ENCODE measurements at places on chromosomes 7 and 10.

- DNase-seq = no peak
These were observed 674.8 kb downstream of the KCNMA1 start for GRCh38 chr10:76962851-76963250.

DNA sequence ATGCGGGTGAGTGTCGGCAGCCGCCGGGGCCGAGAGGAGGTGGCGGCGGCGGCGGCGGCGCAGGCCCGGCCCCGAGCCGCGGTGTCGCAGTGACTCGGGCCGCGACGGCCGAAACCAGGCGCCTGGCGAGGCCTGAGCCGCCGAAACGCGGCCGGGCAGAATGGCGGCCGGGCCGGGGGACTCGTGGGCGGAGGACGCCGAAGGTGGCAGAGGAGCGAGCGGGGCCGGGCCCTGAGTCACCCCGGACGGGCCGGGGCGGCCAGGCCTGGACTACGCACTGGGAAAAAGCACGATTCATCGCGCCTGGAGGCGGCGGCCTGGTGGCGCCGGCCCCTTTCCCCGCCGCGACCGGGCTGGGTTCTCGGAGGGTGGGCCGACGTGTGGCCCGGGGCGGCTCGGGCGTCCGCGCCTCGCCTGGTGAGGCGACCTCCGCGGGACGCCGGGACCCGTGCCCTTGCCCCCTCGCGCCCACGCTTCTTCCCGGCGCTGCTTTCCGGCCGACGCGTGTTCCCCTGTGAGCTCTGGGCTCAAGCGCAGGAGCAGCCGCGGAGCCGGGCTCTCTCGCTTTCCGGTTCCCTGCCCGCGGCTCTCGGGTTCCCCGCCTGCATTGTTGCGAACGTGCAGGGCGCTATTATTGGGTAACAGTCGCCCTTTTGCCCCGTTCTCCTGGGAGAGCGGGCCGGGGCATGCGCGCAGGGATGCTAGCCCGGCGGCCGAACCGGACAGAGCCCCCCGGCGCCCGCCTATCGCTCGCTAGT lies 500 bp downstream of the CUL1 start:
- peak; percentile 53 for DNase-seq

DNA sequence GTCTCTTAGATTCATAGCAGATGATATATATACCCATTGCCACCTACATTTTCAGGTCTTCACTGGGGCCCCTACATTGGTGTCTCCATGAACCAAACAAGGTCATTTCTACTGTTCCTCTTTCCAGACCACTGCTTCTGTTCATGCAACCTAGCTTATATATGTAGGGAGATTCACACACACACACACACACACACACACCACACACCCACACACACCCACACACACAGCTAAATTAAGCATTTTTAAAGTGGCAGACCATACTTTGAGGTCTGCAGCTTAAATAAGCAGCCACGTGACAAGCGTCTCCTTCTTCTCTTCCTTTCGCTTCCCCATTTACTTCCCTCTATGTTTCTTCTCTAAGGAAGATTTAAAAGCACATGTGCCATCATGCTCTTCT lies 70.0 kb upstream of the CC2D2B start:
- no peak for DNase-seq

GRCh38 chr7:75819711-75820110 lies 6.1 kb upstream of the CCL24 start:
- DNase-seq = no peak

DNA sequence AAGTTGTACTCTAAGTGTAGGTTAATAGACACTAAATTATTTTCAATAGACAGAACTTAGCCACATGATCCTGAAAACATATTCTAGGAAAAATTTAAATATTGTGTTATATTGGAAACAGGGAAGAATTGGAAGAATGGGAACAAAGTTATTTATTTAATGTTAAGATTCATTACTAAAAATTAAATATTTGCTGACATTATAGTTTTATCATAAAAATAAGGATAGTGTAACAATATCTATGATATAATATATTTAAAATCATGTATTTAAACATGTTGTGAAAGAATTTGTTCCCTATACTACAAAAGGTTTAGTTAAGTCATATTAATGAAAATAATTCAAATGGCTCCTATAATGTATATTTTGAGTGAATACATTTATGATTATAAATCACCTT lies 120.1 kb upstream of the TEX47 start:
- no peak for DNase-seq

DNA sequence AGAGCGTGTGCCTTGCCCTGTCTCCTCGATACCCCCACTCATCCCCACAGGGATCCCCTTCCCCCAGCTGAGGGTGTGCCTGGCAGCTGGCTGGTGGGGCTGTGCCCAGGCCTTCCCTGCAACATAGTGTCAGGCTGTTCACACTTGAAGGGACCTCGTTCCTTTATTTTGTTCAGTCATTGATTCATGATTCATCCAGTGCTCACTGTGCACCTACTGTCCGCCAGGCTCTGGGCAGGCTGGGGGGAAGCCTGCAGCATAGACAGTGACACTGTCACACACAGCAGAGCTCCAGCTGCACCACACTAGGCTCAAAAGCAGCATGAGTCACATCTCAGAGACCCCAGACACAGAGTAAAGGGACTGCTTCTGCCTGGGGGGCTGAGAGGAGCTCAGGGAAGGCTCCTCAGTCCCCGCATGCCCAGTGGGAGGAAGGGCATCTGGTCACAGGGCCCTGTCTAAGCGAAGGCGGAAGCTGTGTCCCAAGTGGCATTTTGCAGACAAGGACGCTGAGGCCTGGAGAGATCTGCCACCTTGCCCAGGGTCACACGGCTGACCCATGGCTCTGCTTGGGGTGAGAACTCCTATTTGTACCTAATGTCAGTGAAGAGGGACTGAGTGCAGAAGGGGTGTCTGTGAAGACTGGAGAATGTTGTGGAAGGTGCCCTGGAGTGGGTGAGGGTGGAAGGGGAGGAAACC lies 27.9 kb downstream of the CDH23 start:
- DNase-seq = no peak

DNA sequence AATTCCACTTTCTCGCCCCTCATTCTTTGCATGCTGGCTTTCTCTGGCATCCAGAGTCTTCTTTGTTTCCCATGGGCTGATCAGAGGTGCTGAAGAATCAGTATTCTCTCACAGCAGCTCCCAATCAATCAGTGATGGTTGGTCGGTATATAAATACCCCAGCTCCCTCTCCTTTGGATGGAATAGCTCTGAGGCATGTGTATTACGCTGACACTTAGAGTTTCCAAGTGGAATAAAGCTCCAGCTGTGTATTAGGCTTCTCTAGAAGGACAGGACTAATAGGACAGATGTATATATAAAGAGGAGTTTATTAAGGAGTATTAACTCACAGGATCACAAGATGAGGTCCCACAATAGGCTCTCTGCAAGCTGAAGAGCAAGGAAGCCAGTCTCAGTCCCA lies 218.3 kb upstream of the GRB10 start:
- no peak for DNase-seq

DNA sequence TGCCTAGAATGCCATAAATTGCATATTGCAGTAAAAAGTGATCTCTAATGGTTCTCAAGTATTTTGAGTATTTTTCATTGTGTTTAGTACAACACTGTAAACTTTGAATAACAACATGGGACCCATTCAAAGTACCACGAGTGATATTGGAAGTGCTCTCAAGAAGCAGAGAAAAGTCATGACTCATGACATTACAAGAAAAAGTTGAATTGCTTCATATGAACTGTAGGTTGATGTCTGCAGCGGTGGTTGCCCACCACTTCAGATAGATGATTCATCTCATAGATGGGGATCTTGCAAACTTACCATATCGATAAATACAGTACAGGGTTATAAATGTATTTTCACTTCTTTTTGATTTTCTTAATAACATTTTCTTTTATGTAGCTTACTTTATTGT lies 33.9 kb downstream of the ENTPD1 start:
- no peak for DNase-seq

DNA sequence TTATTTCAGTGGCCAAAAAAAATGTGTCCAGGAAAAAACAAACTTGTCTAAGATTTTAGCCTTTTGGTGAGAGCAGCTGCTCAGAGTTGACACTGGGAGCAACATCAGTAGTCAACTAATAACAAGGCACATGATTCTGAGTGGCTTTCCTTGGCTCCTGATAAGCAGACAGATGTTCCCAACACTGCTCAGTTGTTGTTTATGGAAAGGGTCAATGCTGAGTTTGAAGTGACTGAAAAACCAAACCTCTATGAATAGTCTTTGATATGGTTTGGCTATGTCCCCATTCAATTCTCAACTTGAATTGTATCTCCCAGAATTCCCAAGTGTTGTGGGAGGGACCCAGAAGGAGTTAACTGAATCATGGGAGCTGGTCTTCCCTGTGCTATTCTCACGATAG lies 12.3 kb downstream of the DYDC1 start:
- DNase-seq = no peak

DNA sequence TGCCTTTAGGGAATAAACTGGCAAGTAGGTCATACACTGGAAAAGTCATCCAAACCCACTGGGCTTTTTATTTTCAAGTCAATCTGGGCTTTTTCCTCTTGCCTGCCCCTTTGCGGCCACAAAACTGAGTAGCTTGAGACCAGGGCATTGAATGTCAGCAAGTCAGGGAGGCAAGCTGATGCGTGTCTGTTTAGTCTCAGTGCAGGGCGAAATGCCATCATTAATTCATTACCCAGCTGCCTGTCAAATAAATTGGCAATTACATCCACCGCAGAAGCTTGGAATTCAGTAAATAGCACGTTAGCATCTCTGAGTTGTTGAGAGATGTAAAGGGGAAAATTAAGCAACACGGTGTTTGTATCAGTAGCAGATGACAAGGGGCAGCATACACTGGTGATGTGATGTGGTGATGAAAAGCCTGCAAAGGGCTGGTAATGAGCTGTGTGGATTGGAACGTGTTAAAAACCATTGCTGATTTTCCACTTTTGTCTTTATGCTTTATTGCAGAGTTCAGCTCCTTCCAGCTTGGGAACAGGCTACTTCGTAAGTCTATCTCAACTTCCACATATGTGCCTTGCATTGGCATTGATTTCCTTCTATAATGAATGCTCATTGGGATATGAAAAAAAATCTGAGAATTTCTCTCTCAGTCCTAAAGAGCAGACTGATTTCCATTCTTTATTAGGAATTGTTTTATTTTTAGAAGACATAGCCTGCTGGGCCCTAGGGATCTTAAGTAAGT lies 535.9 kb downstream of the AUTS2 start:
- no peak for DNase-seq

DNA sequence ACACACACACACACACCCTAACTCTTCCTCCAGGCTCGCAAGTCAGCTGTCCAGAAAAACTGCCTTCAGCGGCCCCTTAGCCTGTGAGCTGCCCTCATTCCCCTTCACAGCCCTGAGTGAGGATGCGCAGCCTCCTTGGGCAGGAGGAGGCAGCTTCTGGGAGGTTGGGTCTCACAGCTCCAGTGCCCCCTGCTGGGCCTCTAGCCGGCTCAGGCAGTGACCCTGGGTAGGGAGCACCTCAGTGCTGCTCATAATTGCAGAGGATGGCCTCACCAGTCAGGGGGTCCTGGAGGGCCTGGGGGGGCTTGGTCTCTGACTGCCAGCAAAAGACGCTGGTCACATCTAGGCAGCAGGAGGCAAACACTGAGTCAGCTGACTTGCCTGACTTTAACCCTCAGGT lies 43.7 kb downstream of the ZNF273 start:
- DNase-seq = peak; percentile 91

- no peak for DNase-seq
These were observed 2.9 kb upstream of the AKR1C8 start for GRCh38 chr10:5187867-5188266.

DNA sequence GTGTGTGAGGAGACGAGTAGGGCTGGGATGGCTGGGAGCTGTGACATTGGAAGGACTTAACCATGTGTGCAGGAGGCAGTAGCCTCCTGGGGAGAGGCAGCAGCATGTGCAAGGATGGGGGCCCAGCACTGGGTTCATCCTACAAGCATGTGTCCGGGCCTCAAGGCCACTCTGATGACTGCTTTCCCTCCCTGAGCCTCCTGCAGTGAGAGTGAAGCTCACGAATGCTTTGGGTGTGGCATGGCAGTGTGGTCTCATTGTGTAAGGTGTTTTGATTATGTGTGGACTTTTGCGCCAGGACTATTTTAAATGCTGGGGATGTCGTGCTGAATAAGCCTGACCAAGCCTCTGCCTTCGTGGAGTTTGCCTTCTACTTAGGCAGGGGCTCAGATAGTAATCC lies 122.0 kb upstream of the INSYN2A start:
- DNase-seq = no peak

- no peak for DNase-seq
These were observed 48.5 kb downstream of the AMZ1 start for GRCh38 chr7:2736411-2736914.

DNA sequence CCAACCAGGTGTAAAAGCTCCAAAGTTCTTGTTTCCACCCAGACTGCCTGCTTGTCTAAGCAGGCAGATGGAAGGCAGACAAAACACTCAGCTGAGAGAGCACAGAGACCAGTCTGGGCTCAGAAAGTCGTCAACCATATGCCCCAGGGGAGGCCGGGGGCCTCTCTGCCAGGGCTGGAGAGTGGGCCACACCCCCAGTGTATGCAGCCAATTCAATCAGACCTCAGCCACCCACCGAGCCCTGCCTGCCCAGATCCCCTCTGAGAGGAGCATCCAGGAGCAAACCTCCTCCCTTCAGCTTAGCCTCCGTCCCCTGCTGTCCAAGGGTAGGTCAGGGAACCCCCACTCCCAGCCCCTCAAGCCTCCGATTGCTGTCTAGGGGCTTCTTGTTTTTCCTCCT lies 196.3 kb downstream of the LSM5 start:
- no peak for DNase-seq

- DNase-seq = no peak
These were observed 410.8 kb upstream of the PRKCQ start for GRCh38 chr10:6990891-6991290.

- no peak for DNase-seq
These were observed 252.2 kb downstream of the GALNT17 start for GRCh38 chr7:71384094-71384493.

GRCh38 chr10:129471447-129472175 lies 4.6 kb downstream of the MGMT start:
- DNase-seq = no peak

GRCh38 chr7:132377015-132377414 lies 199.3 kb downstream of the PLXNA4 start:
- DNase-seq = peak; percentile 50

GRCh38 chr7:66832531-66833351 lies 88.3 kb upstream of the TMEM248 start:
- DNase-seq = no peak

GRCh38 chr7:96361116-96361857 lies 39.4 kb upstream of the SLC25A13 start:
- no peak for DNase-seq

DNA sequence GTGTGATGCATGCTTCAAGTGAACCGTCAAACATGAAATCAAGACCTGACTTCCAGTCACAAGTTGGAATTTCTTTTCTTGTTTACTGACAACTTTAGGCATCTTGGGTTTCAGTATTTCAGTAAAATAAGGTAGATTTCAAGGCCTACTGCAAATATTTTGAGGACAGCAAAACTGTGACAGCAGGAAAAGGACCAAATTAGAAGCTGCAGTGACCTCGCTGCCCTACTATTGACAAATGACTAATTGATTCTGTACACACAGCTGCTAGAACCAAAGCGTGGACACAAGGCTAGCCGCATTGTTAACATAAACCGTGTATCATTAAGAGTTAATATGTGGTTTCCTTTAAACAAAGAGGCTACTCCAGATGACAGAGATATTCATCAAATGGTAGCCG lies 105.7 kb upstream of the SEC61G start:
- no peak for DNase-seq

- DNase-seq = no peak
These were observed 6.6 kb upstream of the KLF14 start for GRCh38 chr7:130740606-130741005.

Measured in HuH-7 (cell line).